ELR (cell line): ENCODE measurements at places on chromosomes 16 and 17.

GRCh38 chr16:20676268-20676825 lies 21.1 kb downstream of the ACSM1 start:
- no peak for DNase-seq

GRCh38 chr17:54861471-54861983 lies 39.1 kb upstream of the TOM1L1 start:
- DNase-seq = no peak

DNA sequence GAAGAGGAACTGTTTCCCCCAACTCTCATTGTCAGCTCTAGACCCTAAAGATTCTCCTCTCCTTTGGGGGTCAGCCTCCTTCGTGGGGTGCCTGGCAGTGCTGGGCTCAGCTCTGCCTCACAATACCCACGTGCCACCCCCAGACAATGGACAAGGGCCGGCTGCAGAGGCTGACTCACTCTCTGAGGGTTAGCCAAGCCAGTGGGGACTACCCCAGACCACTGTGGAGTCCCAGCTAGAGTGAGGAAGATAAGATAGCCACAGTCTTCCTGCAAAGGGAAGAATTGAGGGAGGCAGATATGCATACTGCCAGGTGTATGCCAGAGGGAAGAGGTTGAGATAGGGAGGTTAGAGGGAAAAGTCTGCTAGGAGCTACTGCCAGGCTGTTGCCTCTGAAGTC lies 13.5 kb upstream of the MTMR4 start:
- peak; percentile 57 for DNase-seq

DNA sequence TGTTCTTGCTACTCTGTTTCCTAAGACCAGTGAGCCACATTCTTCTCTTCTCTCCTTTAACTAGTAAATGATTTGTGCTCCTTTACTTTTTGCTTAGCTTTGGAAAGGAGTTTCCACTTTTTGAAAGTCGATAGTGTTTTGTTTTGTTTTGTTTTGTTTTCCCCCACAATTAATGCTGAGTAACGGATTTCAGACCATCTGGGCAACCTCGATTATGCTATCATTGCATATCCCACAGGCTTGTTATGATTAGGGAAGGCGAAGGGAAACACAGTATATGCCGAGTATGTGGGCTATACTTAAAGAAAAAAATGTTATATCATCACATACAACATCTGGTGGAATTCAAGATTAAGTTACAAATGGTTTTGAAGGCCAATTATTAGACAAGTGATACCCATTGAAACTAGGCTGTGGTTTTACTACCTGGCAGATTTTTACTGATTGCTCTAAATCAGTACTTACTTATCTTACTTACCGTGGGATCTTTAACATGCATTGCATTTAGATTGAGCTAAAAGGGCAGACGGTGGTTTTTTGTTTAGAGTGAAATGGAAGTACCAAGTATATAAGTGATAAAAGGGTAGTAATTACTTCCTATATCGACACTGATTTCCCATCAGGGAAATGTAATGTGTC lies 361.3 kb upstream of the SOX9 start:
- no peak for DNase-seq

- no peak for DNase-seq
These were observed 504 bp upstream of the COPRS start for GRCh38 chr17:31859487-31860008.

DNA sequence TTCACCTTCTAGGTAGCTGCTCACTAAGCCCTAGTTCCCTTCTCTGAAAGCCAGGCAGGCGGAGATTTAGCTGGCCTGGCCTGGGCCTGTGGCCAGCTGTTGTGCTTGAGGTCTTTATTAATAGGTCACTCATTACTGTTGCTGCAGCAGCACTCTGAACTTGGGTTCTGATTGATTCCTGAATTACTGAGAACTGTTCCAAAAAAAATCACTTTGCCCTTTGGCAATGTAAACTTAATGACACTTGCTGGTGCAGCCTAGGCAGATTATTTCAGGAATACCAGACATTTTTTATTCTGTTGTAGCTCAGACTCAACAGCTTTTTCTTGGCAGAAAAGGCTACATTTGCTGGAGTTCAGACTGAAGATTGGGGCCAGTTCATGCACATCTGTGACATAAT lies 2.7 kb downstream of the TOM1L1 start:
- DNase-seq = no peak

- no peak for DNase-seq
These were observed 880 bp downstream of the KRTAP3-3 start for GRCh38 chr17:40993084-40993483.

GRCh38 chr17:70535986-70536385 lies 366.7 kb downstream of the KCNJ2 start:
- peak; percentile 18 for DNase-seq

- DNase-seq = no peak
These were observed 226.4 kb upstream of the MAF start for GRCh38 chr16:79826732-79827475.

DNA sequence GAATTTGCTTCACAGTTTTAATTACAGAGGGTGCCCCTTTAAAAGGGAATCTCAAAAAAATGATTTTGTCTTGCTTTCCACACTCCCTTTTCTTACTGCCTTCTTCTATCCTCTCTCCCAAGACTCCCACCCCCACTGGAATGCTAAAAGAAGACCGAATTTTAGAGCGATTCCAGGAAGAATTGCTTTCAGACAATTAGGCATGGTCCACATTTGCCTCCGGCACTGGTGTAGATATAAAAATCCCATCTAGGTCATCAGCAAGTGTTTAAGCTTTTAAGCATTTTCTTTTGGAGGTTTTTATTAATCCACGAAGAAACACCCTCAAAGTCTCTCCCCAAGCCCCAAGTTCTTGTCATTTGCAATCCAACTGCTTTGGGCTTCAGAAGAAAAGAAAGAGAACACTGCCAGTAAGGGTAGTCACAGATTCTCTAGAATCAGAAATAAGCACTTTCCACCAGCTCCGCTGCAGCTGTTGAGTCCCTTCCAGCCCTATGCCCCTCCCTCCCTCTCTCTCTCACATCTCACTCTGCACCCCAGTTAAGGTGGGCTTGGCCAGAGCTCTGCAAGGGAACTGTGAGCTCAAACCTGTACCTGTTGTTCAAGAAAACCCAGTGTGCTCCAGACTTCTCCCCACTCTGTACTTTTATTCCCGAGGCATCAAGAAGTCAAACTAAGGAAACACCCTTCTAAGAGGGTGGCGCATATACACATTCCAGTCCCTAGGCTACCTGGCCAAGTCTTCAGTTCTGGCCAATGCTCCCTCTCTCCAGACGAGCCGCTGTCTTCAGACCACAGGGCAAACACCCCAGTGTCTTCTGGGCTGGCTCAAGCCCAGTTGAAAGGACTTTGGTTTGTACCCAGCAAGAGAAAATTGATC lies 170.2 kb downstream of the RGS9 start:
- DNase-seq = no peak

DNA sequence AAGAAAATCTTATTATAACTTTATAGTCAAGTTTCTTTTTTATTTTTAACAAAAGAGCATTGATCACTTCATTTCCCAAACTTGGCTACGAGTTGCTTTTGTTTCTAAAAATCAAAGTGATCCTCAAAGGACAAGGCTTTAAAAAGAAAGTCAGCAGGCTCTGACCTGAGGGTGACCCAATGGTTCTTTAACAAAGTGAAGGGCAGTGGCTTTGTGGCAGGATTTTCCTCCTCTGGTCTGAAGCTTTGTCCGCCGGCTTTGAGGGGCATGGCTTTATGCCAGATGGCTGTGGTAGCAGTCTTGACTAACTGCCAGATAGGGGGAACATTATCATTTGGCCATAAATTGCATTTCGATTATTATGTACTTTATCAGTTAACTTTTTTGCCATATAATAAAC lies 28.5 kb downstream of the IQCK start:
- no peak for DNase-seq

- peak; percentile 28 for DNase-seq
These were observed 1.4 kb downstream of the TEN1 start for GRCh38 chr17:75980188-75981018.

DNA sequence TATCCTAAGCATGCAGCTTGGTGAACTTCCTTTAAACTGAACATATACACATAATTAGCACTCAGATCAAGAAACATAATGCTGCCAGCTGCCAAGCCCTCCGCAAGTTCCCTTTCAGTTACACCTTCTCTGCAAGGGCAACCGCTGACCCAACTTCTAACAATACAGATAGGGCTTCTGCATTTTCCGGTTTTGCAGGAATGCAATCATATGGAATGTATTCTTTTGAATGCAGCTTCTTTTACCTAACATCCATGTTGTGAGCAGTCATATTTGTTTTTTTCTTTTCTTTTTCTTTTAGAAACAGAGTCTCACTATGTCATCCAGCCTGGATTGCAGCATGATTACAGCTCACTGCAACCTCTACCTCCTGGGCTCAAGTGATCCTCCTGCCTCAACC lies 110.7 kb downstream of the GSG1L start:
- DNase-seq = no peak

GRCh38 chr17:75877752-75878173 lies 618 bp downstream of the TRIM47 start:
- DNase-seq = peak; percentile 88

- no peak for DNase-seq
These were observed 45.0 kb downstream of the DYNLRB2 start for GRCh38 chr16:80585764-80586163.

DNA sequence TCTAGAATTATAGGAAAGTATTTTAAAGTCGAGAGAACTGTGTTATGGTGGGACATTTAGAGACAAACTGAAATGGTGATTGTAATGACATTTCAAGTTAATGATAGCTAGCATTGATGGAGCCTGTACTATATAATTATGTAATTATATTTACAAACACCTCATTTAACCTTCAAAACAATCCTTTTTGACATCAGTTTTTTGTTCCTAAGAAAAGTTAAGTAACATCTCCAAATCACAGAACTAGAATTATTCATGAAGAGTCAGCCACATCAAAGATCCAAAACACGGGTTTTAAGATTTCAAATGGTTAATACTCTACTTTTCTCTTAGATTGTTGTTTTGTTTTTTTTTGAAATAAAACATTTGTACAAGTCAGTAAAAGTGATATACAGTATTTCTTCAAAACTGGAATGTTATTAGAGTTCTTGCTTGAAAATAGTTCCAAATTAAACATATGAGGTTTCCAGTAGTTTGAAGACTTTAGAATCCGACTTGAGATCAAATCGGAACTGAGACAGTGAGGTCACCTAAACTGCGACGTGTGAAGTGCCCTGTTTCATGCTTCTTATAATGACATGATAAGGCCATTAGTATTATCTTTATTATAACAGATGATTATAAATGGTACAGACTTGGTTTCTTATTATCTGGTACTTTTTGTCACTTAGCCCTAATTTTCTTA lies 264.9 kb upstream of the TBX2 start:
- no peak for DNase-seq

DNA sequence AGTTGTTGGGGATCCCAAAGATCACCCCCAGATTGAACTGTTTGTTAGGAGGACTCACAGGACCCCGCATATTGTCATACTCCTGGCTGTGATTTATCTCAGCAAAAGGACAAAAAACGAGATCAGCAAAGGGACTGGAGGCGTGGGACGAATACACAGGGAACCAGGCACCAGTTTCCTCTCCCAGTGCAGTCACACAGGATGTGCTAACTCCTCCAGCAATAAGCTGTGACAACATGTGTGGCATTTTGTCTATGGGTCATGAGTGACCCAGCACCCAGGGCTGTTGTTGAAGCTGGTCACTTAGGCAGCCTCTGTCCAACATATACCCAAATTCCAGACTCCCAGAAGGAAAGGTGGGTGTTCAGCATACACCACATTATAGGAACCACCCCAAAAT lies 60.9 kb downstream of the CPPED1 start:
- no peak for DNase-seq

DNA sequence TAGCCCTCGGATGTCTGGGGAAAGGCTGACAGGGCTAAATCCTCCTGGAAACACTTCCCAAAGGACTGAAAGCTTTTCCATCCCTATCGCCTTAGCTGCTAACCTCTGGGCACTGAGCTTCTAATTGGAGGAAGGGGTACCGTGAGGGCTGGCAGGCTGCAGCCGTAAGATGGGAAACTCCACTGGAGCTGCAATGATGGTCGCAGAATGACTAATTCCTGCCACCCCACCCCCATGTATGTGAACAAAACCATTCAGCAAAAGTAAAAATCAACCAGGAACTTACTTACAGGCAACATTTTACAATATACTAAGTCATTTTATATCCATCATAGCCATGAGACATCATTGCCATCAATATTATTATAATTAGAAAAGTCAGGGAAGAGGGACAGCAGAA lies 133.3 kb downstream of the ABCC12 start:
- DNase-seq = no peak

GRCh38 chr17:7226721-7227710 lies 7.3 kb downstream of the ACADVL start:
- no peak for DNase-seq

GRCh38 chr16:28187595-28188004 lies 24.2 kb downstream of the XPO6 start:
- DNase-seq = no peak

DNA sequence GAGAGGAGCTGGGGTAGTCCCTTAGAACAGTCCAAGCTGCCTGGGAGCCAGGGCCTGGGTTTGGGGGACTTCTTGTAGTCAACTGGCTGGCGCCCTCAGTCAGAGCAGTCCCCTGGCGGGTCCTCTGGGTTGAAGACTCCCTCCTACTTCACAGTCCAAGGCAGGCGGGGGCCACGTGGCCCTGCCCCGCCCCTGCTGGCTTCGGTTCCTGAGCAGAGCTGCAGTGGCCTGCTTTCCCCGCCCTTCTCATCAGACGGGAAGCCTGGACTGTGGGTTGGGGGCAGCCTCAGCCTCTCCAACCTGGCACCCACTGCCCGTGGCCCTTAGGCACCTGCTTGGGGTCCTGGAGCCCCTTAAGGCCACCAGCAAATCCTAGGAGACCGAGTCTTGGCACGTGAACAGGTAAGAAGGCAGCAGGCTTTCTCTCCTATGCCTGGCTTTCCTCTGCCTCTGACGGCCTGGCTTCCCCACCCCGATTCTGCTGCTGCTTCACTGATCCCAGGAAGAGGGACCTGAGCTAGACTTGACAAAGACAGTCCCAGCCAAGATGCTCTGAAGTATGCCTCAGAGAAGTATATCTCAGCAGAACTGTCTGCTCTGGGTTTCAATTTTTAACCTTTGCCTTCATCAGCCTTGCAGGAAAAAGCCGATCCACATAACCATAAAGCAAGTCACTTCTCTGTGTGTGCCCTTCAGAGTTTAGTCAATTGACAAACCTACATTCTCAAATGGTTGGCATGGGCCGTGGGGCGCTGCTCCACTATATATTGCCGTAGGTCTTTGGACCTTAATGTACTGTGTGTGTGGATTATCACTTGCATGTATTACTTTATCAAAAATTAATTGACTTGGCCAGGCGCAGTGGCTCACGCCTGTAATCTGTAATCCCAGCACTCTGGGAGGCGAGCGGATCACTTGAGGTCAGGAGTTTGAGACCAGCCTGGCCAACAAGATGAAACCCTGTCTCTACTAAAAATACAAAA lies 56.3 kb downstream of the SF3B3 start:
- no peak for DNase-seq
